NCI-H1048 (cell line): ENCODE measurements at places on chromosomes 13 and 19.

DNA sequence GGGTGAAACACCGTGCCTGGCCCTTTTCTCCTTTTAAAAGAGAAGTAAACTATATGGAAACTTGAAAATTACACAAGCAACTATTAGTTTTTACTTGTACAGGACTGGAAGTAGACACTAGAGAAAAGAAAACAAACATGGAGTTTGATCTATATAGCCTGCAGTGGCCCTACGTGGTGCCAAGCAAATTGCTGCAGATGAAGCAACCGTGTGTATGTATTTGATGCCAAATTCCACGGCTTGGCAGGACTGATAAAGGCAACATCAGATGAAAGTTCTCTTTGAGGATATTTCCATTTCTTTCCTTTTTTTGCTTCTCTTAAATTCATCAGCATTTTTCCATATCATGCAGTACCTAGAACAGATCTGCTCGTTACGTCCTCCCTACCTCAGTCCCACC, 49.8 kb downstream of the ATP8A2 start:
- no peak for DNase-seq

- no peak for DNase-seq
These were observed 245.1 kb downstream of the LMO7 start for GRCh38 chr13:75881109-75881775.

DNA sequence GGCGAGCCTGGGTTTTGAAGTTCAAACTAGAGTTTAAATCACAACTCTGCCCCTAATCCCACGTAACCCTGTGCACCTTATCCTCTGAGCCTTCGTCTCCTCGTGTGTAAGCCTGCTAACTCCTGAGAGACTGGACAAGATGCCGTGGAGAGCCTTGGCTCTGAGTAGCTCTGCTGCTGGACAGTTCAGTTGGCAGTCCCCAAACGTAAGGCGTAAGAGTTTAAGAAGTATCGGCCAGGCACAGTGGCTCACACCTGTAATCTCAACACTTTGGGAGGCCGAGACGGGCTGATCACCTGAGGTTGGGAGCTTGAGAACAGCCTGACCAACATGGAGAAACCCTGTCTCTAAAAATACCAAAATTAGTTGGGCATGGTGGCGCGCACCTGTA, 4.7 kb upstream of the CD79A start:
- no peak for DNase-seq

DNA sequence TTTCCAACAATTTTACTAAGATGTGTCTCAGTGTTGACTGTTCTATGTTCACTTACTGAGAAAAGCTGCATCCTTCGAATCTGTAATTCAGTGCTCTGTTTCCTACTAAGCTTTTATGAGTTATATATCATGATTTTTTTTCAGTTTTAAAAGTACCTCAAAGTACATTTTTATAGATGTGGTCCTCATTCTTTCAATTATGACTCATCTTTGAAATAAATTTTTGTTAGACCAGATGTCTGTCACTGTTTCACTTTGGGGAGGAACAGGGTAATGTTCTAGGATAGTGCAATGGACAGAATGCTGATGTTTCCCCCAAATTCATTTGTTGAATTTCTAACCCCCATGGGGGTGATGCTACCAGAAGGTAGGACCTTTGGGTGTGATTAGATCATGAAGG, 74.8 kb downstream of the NALCN start:
- no peak for DNase-seq

DNA sequence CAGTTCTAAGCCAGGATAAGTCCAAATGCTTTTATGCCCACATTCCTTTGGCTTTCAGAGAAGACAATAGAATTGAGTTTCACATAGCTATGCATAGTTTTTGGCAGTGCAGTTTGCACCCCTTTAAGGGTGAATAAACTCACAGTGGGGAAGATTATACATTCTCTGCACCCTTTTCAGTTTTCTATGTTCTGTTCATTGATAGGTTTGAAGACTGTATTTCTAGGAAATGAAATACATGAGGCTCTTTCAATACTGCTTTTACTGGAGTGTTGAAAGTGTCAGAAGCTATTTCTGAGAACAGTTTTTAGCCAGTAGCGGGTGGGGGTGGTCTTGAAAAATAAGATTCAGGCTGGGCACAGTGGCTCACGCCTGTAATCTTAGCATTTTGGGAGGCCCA, 46.2 kb downstream of the IPO5 start:
- no peak for DNase-seq

DNA sequence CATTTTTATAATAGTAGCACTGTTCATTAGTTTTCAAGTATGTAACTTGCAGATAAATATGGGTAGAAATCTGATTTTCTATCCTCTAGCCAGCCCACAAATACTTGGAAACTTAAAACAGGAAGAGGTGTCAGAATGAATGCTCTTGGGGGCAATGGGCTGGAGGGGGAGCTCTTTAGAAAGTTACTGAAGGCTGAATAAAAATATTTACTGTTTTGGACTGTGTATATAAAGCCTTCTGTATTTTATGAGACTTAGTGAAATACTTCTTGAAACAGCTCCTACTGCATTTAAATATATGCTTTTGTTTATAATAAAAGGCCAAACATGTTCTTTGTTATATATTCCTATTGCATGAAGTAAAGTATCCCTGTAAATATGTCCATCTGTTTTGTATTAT, 138.8 kb downstream of the RGCC start:
- no peak for DNase-seq

GRCh38 chr19:10899151-10899653, 27.8 kb downstream of the CARM1 start:
- no peak for DNase-seq

- no peak for DNase-seq
These were observed 527.5 kb upstream of the NBEA start for GRCh38 chr13:34414616-34415015.

DNA sequence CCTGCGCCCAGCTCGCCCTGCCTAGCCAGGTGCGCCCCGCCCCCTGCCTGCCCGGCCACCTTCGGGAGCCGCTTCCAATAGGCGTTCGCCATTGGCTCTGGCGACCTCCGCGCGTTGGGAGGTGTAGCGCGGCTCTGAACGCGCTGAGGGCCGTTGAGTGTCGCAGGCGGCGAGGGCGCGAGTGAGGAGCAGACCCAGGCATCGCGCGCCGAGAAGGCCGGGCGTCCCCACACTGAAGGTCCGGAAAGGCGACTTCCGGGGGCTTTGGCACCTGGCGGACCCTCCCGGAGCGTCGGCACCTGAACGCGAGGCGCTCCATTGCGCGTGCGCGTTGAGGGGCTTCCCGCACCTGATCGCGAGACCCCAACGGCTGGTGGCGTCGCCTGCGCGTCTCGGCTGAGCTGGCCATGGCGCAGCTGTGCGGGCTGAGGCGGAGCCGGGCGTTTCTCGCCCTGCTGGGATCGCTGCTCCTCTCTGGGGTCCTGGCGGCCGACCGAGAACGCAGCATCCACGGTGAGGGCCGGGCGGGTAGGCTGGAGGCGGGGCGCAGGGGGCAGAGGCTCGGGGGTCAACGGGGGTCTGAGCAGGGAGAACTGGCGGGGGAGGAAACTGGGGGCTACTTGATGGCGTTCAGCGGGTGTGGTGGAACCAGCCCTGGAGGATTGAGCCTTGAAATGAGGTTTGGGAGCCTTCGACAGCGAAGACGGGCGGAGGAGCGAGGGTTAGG, at the start of gene SPINT2:
Gene SPINT2 (plus strand): TSS at position 88 of the 727 bp plus-strand sequence. CDS start 320 bp downstream, at position 408.
- DNase-seq = peak; percentile 94

GRCh38 chr19:1351381-1351851, 32.3 kb upstream of the NDUFS7 start:
- no peak for DNase-seq

GRCh38 chr13:30882996-30883766, 22.9 kb upstream of the MEDAG start:
- no peak for DNase-seq

DNA sequence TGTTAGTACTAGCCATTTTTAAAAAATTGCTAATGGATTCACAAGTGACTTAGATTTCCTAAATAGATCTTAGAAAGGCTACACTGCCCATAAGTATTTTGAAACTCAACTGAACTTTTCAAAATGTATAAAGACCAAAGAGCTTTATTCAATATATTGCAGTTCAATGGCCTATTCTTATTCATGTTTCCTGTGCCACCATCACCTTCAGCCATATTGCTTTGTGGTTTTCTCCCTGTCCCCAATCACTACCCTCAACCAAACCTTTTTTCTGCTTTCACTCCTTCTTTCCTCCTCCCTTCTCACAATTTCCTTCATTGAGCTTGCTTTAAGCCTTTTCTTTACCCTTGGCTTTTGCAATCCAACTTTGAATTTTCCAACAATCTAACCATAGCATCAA, 100.9 kb downstream of the MYCBP2 start:
- DNase-seq = no peak

DNA sequence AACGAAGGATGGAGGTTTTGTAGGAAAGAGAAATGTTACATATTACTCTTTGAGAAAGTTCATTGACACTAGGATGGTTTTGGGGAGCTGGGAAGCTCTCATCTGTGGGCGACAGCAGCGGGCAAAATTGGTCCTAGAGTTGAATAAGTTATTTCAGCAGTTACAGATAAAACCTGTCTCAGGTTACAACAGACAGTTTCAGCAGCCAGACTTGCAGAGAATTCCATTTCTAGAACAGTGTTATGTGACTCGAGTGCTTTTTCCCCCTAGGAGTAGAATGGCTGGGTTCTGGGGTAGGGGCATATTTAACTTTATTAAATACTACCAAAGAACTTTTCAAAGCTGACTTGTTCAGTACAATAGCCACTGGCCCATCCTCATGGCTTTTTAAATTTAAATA, 46.7 kb upstream of the UBL3 start:
- no peak for DNase-seq

GRCh38 chr19:50199259-50199555, 4.2 kb upstream of the MYH14 start:
- no peak for DNase-seq

- no peak for DNase-seq
These were observed 7.9 kb upstream of the PEAK3 start for GRCh38 chr19:2289714-2290435.

GRCh38 chr19:31100206-31100590, 249.0 kb downstream of the TSHZ3 start:
- no peak for DNase-seq

DNA sequence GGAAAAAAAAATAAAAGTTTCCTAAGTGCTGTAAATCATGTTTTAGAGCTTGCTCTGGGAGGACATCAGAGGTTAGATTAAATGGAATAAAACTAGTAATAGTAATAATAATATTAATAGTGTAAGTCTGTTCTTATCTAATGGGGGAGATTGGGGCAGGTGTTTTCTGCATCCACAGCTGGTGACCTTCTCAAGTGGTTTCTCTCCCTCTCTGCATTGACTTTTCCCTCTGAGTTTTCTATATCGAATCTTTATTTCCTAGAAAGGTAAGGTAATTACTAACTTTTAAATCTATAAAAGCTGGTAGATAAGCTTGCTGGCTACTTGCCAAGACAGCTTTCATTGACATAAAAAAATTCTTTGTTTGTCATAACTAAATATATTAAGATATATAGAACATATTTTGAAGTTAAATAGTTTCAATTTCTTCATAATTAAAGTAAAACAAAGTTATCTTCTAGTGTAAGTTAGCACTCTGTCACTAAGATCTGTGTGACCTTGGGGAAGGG, 49.6 kb upstream of the DIAPH3 start:
- no peak for DNase-seq

GRCh38 chr13:51676739-51677138, 92.5 kb downstream of the WDFY2 start:
- DNase-seq = no peak

DNA sequence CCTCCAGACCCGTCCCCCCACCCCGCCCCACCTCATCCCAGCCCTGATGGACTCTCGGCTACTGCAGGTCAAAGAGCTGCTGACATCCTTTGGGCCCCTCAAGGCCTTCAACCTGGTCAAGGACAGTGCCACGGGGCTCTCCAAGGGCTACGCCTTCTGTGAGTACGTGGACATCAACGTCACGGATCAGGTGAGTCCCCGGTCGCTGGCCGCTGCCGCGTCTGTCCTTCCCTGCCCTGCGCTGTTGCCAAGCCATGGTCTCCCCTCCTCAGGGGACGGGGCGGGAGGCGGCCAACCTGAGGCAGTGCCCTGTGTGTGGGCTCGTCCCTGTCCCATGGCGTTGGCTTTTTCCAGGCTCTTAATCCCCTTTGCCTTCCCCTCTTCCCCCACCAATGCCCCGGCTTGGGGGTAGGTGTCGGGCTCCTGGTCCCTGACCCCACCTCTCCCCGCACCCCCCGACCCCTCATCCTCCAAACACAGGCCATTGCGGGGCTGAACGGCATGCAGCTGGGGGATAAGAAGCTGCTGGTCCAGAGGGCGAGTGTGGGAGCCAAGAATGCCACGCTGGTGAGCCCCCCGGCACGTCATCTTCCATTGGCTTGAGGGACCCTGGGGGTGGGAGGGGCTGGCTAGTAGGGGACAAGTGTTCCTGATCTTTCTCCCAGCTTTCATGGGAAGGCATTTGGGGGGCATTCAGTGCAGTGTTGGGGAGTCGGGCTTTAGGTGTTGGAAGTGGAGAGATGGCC, 6.2 kb upstream of the EPN1 start:
- DNase-seq = no peak

- no peak for DNase-seq
These were observed 23.0 kb downstream of the COL4A1 start for GRCh38 chr13:110283736-110284517.

- DNase-seq = peak; percentile 37
These were observed 30.2 kb upstream of the EVI5L start for GRCh38 chr19:7799640-7800355.

- DNase-seq = no peak
These were observed 510.9 kb upstream of the PCDH9 start for GRCh38 chr13:67740871-67741535.

DNA sequence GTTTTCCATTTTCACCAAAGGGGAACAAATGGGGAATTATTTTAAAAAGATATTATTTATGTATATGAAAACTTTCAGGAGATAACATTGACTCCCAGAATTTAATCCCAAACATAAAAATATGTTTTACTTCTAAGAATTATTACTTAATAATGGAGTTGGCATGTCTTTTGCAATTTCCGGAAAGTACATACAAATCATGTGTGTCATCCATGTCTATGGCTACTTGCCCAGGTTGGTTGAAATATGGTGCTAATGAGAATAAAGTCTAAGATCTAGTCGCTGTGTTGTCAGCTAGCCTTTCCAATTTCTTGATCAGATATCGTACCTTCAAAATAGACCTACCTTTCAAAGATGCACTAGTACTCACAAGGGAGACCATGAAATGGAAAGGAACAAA, 1003.2 kb upstream of the PCDH20 start:
- DNase-seq = no peak

GRCh38 chr13:50844084-50844875, 788 bp upstream of the DLEU7 start:
- DNase-seq = no peak
